Foreskin fibroblast (primary cell): ENCODE measurements at places on chromosomes 6 and 20.
A peak's percentile ranks its signal among the peaks of the same experiment; 100 is the strongest.

DNA sequence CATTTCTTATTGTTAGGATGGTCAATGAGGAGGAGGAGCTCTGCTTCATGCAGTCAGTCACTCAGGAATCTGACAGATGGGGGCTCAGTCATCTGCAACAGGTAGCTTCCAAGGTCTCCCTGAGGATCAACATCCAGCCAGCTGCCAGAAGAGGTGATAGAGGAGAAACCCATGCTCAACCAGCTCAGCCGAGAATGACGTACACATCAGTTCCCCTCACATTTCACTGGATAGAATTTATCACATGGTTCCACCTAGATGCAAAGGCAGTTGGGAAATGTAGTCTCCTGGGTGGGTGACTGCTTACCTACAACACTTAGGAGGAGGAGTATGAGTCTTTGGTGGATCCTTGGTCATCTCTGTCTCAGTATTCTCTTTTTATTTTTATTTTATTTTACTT is 144.5 kb downstream of the CEBPB start:
- no peak for DNase-seq

GRCh38 chr20:63494420-63495166 is 4.3 kb downstream of the EEF1A2 start:
- no peak for DNase-seq

DNA sequence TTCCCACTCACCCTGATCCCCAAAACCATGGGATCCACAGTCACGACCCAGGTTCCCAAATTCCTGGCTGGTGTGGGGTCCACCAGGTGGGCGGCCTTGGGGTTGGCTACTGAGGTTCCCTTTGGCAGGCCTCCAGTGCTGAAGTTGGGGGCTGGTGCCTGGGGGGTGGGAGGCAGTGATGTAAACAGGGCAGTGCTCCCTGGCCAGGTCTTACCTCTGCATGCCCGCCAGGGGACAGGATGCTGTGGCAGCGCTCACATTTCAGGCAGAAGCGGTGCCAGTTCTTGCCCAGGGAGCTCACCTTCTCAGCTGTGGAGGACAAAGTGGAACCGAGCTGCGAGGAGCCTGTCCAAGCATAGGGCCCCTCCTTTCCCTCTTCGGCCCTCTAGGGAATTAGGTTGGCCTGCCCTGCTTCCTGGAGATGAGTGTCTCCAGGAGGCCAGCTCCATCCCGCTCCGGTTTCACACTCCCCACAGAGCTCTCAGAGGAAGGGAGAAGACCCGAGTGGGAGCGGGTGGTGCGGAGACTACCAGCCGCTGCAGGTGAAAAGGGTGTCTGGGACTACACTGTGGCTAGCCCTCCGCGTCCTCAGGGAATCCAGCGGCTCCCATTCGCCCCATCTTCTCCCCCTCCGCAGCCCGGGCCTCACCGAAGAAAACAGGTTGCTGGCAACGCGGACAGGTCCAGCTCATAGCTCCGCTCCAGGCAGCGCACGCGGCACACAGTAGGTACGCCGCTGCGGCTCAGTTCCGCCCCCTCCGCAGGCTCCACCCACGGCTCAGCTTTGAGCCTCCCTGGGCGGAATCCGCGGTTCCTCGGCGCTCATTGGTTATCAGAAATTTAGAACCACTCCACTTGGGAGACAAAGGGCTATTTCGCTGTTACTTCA is at the start of gene CRIP3:
CRIP3 (minus strand) TSS at position 726 of the 889 bp plus-strand sequence; CDS start at position 692, 34 bp downstream.
- peak; percentile 12 for DNase-seq

DNA sequence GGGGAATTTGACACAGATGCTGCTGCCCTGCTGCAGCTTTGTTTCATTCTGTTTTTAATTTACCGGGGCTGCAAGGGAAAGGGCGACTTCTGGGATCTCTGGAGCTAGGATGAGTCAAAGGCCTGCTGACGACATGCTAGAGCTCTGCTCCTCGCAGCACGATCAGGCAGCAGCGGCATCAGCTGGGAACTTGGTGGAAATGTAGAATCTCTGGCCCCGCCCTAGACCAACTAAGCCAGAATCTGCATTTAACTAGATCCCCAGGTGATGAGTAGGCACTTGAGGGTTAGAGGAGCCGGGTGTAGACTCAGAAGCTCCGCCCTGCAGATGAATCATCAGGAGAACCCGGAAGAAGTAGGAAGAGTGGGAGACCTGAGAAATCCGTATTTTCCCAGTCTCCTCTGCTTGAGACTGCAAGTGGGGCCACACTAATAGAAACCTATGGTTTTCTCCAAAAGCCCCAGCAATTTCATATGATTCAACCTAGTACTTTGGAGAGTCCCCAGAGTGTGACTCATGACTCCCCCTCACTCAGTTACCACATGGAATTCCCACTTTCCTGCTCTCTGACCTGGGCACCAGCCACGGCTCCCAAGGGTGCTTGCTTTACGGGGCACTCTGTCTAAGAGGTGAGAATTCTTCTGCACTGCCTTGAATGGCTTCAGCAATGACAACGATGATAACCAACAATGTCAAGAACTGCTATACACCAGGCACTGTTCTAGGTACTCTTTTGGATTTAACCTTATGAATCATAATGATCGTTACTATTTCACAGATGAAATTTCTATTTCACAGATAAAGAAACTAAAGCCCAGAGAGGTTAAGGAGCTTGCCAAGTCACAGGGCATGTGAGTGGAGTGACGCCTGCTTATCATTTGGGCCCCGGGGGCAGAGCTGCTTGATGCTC is 18.1 kb downstream of the TUBB2B start:
- DNase-seq, result peak; percentile 98

- no peak for DNase-seq
Observed at GRCh38 chr6:254016-254415, 38.3 kb upstream of the DUSP22 start.

GRCh38 chr6:3584606-3585005 is 127.8 kb upstream of the SLC22A23 start:
- DNase-seq, result no peak

DNA sequence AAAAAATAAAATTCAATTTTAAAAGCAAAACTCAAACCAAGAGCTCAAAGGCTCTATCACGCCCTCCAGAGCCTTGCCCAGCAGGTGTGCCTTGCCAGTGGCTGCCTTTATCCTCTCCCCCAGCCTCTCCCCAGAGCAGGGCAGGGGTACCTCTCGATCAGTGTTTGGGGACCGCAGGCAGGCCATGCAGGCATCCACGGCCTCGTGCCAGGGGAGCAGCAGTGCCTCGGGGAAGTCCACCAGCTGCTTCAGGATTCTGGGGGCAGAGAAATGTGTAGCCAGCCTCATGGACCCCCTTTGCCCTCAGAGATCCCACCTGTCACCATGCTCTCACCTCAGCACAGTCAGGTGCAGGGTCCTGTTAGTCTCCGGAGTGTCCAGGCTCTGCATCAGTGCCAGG is 5.7 kb downstream of the CUL7 start:
- no peak for DNase-seq

GRCh38 chr6:22670605-22671004 is 101.2 kb downstream of the HDGFL1 start:
- DNase-seq, result no peak

DNA sequence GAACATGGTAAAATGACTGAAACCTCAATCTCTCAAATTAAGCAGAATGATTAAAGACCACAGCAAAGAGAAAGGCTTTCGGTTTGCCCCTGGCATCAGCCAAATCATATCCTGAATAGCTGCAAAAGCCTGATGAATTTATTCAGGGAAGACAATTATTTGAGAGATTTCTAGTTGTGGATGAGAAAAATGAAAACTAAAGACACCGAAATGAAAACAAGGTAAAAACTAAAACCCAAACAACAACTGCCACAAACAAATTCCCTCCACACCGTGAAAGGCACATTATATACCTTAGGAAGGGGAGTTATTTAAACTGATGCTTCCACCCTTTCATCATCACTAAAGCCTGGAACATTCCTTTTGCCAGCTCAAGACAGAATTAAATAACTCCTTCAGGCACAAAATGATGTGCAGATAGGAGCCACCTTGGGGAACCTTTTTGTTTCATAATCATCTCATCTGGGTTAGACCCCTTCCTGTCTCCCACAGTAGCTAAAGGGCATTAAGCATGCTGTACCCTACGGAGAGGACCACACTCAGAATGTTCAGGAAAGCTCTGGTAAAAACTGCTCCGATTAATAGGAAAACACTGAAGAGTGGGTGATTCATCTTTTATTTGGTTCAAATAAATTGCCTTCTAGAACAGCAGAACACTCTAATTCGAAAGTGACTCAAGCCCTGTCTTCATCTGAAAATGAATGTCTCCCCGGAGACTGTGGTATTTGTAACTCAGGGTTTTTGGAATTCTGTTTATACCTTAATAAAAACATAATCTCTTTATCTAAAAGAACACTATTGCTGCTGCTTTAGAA is 9.1 kb upstream of the ANKRD60 start:
- DNase-seq, result peak; percentile 80

DNA sequence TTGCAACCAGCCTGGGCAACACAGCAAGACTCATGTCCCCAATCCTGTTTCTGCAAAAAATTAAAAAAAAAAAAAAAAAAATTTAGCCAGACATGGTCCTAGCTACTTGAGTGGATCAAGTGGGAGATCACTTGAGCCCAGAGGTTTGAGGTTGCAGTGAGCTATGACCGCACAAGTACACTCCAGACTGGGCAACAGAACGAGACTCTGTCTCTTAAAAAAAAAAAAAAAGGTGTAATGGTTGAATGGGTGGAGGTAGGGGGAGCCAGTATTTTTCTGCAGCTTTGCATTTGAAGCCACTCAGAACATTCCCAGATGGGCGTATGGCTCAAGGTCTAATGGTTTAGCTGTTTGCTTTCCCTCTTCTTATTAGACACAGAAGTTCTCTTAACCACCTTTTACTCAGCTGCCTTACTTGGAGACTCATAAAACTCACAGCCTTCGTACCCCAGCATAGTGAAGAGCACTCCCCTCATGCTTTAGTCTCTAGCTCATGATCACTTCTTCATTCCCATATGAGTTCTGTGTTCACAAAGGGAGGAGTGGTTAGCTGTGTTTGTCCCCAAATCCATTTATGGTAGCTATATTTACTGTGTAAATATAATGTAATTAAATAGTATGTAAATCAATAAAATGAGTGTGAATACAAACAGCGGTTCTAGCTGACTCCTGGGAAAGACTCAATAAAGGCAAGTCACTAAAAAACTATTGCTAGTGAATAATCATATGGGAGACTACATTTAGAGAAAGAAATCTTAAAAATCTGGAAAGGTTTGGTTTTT is 9.0 kb downstream of the FKBP1A start:
- DNase-seq, result no peak

GRCh38 chr6:39617520-39617919 is 107.7 kb downstream of the KIF6 start:
- no peak for DNase-seq

DNA sequence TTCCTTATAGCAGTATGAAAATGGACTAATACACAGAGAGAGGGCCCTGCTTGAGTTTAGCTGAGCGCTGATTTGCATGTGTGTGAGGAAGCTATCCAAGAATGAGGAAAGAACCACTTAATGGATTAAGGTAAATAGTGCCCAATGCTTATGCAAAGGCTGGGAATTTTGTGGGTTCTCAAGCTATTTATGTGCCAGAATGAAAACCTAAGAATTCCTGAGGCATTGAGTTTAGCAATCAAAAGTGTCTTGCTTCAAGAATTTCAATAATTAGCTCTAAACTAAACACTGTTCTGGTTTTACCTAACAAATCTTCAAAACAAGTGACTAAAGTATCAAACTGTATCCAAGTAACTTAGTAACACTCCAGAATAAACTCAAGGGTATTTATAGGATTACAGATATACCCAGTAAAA is 7.0 kb upstream of the OR14J1 start:
- DNase-seq, result no peak

GRCh38 chr20:36563374-36563773 is 10.0 kb upstream of the TGIF2 start:
- no peak for DNase-seq

DNA sequence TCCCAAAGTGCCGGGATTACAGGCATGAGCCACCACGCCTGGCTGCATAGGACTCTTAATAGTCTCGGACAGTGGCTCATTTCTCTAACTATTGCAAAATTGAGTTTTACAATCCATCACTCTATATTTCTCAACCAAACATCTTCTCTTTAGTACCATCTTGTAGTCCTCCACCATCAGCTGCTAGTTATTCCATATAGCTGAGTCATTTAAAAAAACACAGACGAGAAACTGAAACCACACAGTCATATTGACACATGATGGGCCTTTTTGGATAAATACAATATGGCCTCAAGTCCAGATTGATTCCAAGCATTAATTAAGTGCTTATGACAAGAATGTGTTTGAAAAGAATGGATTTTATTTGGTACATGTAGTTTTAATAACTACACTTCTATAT is 599.1 kb downstream of the MEI4 start:
- DNase-seq, result no peak

- DNase-seq, result no peak
Observed at GRCh38 chr6:147891671-147892070, 383.2 kb downstream of the SAMD5 start.

- DNase-seq, result peak; percentile 46
Observed at GRCh38 chr6:128641703-128642102, 121.3 kb upstream of the PTPRK start.

DNA sequence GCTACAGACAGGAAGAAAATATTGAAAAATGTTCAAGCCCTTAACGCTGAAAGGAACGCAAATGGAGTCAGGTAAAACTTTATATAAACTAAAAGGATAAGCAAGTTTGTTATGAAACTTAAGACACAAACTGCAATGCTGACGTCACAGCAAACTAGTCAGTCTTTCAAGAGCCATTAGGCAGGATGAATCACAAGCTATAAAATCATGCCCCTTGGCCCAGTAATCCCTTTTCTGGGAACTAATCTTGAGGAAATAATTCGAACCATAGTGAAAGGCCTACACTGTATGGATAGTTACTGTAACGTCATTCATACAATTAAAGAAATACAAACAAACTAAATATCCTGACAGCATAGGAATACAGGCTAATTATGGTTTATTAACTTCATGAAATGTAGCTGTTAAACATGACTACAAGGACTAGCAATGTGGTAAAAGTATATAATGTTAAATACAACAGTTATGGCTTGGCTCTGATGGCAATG is 42.7 kb upstream of the HINT3 start:
- DNase-seq, result peak; percentile 96

GRCh38 chr20:3612795-3613572 is 50.2 kb downstream of the GFRA4 start:
- DNase-seq, result peak; percentile 60

DNA sequence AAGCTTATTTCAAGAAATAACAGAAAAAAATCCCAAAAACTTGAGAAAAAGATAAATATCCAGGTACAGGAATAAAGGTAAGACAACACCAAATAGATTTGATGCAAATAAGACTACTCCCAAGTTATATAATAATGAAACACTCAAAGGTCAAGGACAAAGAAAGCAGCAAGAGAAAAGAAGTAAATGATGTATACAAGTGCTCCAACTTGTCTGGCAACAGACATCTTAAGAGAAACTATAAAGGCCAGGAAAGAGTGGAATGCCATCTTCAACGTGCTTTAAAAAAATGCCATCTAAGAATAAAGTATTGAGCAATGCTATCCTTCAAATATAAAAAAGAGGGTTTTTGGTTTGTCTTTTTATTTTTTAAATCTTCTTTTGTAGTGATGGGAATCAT is 54.2 kb downstream of the REV3L start:
- no peak for DNase-seq

GRCh38 chr6:166623318-166623717 is 3.7 kb downstream of the RPS6KA2 start:
- DNase-seq, result no peak

GRCh38 chr20:3163099-3164042 is 3.7 kb upstream of the FASTKD5 start:
- DNase-seq, result no peak

GRCh38 chr6:6559994-6560570 is 28.4 kb upstream of the LY86 start:
- no peak for DNase-seq

- no peak for DNase-seq
Observed at GRCh38 chr6:160263196-160263939, 4.7 kb upstream of the SLC22A2 start.

- DNase-seq, result peak; percentile 70
Observed at GRCh38 chr6:157813750-157814455, 9.1 kb upstream of the SNX9 start.
